ENCODE measurements at places on chromosomes 4 and X.

DNA sequence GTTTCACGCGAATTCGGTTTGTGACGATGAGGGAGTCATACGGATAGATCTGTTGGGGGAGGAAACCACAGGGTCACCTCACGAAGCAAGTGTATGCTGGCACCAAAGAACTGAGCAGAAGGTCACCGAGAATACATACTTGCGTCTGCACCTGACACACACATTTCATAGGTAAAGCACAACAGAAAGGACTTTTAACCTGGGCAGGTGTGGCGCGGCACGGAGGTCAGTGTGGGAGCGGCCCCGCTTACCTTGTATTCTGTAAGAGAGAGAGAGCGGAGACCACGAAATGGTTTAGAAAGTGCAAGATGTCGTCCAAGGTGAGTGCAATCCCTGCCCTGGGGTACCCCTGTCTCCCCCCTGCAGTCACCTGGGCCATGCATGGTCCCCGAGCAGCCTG, 43.6 kb upstream of the AFAP1 start:
- DNase-seq = no peak

GRCh38 chr4:120526033-120526432, 396.5 kb downstream of the PRDM5 start:
- DNase-seq = no peak

- DNase-seq = no peak
Measured at GRCh38 chr4:15765391-15765790, 12.7 kb upstream of the CD38 start.

- no peak for DNase-seq
Measured at GRCh38 chr4:181225616-181226261, 1017.5 kb upstream of the TENM3 start.

DNA sequence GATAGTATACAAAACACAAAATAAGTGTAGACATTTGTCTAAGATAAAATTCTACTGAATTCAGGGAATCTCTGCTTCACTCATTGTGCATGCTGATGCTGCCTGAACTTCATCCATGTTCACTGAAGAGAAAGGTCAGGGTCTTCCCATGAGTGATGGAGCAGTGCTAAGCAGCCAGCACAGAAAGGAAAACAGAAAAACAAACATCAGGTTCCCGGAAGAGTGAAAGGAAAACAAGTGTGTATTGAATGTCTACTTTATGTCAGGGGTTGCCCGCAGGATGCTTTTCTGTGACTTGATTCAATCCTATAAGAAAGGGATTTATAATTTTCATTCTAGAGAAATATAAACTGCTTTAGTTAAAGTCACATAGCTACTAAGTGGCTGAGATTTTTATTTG, 522.4 kb downstream of the RAB28 start:
- DNase-seq = no peak

GRCh38 chrX:153806999-153807575, 12.6 kb downstream of the SSR4 start:
- DNase-seq = no peak

DNA sequence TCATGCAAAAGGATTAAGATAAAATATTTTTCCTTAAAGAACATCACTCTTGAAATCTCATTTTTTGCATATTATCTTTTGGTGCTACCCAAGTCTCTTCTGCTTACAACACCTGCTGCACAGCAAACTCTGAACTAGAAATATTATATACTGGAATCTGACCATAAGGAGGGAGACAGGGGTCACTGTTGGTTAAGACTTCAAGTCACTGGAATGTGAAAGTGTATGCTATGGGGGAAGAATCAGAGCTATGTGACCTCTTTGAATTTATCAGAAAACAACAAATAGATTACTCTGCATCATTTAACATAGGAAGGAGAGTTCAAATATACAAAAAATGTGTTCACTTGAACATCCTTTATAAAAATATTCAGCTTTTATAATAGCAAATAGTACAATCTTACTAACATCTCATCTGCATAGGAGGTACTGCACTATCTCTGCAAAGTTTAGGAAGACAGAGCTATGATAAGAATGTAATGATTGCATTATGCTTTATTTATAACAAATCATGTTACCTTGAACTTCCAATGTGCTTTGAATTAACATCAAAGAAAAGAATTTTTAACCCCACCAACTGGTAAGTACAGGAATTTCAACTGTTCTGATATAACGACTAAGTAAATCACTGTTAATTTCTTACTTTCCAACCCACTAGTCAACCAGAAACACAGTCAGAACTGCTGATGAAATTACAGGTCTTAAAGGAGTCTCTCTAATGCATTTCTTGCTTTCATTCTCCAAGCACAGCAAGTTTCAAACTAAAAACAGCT, 69.8 kb downstream of the ZNF827 start:
- DNase-seq = no peak

GRCh38 chrX:4550018-4550417, 836.6 kb upstream of the PRKX start:
- DNase-seq = no peak

GRCh38 chr4:94014484-94015136, 186.1 kb downstream of the ATOH1 start:
- DNase-seq = no peak

DNA sequence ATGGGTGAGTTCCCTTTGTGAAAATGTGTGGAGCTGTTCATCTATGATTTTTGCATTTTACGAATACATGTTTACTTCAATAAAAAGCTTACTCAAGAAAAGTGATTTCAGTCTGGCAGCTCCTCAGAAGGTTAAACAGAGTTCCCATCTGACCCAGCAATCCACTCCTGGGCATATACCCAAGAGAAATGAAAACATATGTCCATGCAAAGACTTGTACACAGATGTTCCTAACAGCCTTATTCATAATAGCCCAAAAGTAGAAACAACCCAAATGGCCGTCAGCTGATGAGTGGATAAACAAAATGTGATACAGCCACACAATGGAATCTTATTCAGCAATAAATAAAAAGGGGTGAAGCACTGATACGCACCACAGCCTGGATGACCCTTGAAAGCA, 20.8 kb downstream of the CLCN4 start:
- DNase-seq = no peak

DNA sequence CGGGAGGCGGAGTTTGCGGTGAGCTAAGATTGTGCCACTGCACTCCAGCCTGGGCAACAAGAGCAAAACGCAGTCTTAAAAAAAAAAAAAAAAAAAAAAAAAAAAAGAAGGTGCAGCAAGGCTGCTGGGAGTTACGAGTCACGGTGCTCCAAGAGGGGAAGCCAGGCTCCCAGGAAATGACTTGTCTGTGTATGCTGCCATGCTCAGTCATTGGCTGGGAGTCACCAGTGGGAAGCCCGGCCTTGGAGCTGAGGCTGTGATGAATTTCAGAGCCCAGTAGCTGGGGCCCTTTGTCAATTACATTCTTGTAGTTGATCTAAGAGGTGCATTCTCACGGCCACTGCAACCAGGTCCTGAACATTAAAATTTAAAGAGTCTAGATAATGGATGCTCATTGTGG, 1105.1 kb upstream of the TENM3 start:
- DNase-seq = peak; percentile 4

- DNase-seq = no peak
Measured at GRCh38 chrX:113947548-113947947, 636.3 kb upstream of the HTR2C start.

DNA sequence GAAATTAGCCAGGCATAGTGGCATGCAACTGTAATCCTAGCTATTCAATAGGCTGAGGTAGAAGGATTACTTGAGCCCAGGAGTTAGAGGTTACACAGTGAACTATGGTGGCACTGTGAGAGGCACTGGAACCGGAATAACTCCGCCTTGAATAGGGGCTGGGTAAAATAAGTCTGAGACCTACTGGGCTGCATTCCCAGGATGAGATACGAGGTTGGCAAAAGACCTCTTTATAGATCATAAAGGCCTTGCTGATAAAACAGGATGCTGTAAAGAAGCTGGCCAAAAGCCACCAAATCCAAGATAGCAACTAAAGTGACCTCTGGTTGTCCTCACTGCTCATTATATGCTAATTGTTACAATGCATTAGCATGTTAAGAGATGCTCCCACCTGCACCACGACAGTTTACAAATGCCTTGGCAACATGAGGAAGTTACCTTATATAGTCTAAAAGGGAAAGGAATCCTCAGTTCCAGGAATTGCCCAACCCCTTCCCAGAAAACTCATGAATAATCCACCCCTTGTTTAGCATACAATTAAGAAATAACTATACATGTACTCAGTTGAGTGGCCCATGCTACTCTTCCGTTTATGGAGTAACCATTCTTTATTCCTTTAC, 88.6 kb downstream of the CENPC start:
- DNase-seq = no peak

DNA sequence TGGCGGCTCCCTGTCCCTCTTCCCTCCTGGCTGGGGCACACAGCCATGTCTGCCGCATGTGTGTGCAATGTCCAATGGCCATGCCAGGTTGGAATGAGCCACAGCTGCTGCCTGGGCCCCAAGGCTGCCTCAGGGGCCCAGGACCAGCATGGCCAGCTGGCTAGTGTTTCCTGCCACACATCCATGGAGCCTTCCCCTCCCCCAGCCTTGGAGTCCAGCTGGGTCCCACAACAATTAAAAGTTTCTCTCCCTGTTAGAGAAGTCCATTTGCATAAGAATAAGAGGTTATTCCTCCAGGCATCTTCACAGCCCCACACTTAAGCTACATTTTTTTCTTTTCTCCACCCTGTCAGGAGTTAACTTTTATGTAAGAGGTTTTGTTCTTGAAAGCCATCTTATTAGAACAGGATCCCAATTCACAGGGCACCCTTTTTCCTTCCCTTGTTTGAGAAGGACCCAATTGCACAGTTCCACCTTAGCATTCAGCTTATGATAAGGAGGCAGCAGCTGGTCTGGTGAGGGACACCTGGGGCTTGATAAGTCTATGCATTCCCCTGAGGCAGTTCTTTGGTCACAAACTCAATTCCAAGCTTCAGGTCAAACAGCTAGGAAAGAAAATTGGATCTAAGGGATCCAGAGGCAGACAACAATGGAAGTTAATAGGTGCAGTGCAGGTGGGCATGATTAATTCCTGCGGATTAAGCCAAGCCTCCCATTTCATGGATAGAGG, 963.3 kb upstream of the GRIA3 start:
- DNase-seq = no peak

GRCh38 chr4:24840362-24840761, 45.0 kb downstream of the SOD3 start:
- no peak for DNase-seq

GRCh38 chr4:171390626-171391025, 422.6 kb upstream of the GALNTL6 start:
- no peak for DNase-seq

DNA sequence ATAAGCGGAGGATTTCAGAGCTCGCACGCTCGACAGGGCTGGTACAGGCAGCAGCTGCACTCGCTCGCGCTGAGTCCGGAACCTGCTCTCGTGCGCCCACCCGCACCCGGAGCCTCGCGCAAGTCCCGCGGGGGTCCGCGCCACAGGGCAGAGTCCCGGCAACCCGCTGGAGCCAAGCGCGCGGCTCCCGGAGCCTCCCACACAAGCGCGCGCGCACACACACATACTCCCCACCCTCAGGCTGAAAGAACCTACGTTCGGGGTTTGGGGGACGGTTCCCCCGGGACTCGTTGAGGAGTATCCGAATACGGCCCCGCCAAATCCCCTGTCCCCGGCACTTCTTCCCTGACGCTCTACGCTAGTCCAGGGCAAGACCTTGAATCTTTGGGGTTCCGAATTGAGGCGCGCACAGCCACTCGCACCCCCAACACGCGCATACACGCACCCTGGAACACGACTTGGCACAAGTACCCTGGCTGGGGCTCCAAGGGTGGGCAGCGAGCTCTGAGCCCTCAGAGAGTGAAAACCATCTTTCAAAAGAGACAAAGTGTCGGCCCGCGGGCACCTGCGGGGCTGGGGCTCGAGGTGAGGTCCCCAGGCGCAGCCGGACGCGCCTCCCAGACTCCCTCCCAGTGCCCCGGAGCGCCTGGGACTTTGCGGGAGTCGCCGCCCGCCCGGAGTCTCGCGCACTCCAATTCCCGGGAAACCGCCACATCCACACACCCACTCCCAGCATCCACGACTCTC, 952 bp downstream of the ANOS1 start:
- DNase-seq = no peak

DNA sequence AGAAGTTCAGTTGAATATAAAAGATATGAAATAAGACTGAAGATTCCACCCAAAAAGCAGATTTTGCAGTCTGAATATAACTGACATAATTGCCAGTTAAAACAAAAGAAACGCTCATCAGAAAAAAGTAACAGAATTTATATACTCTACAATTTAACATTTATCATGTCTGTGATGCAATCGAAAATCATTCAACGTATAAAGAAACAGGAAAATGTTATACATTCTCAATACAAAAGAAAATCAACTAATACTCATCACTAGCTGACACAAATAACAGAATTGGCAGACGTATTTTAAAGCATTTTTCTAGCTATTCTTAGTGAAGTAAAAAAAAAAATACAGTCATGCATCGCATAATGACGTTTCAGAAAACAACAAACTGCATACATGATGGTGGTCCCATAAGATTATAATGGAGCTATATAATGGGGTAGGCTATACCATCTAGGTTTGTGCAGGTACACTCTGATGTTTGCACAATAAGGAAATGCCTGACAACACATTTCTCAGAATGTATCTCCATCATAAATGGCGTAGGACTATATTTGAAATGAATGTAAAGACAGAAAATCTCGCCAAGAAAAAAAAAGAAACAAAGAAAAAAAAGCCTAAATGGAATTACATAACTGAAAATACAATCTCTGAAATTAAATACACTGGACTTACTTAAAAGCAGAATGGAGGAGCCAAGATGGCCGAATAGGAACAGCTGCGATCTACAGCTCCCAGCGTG, 34.3 kb downstream of the OR13H1 start:
- no peak for DNase-seq

GRCh38 chr4:124206779-124207605, 505.5 kb downstream of the ANKRD50 start:
- DNase-seq = peak; percentile 77

DNA sequence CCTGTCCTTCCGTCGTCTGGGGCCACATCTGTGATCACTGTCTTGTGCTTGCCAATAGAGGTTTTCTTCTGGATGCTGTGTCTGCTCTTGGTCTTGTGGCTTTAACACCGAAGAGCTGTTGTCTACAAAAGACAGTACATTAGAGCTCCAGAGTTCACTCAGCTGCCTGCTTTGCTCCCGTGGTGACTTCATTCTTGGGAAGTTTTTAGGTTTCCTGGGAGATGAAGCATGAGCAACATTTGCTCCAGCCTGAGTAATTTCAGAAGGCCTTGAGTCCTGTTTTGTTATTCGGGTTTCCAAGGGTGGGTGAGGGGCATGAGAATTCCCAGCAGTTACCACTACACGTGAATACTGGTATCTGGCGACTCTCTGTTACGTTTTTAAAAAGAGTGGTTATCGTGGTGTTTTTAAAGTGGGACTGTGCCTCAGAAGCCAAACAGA, 189.2 kb downstream of the SHROOM3 start:
- DNase-seq = peak; percentile 96

GRCh38 chr4:61400439-61401038, 200.4 kb downstream of the ADGRL3 start:
- no peak for DNase-seq

- DNase-seq = no peak
Measured at GRCh38 chr4:46450556-46450955, 60.6 kb upstream of the GABRA2 start.

GRCh38 chrX:125198546-125198945, 121.1 kb upstream of the TEX13C start:
- DNase-seq = no peak

Data from fibroblast of skin of scalp (primary cell).